Neural cell (in vitro differentiated cells): ENCODE measurements at places on chromosomes 3 and 15. TPM values are rescaled to one million over a fixed set of nuclear protein-coding genes. Genes with fewer than 3 reads are reported as not detected.

The FETUB gene
- not detected in 2 replicates for polyA plus RNA-seq

The GCNT3 gene
- 0.81 and 1.7 TPM in 2 replicates for polyA plus RNA-seq

The SEMA6D gene
- polyA plus RNA-seq, result 108 TPM in 2 replicates

The TARS3 gene
- polyA plus RNA-seq, result 22.1 and 27.1 TPM in 2 replicates

The GPR27 gene
- 67.8 and 69.4 TPM in 2 replicates for polyA plus RNA-seq

The GOLGA8H gene
- 0.14 TPM in 1 of 2 replicates, not detected in the other for polyA plus RNA-seq

The CCDC14 gene
- 252 and 266 TPM in 2 replicates for polyA plus RNA-seq

The DUOXA2 gene
- polyA plus RNA-seq, result not detected in 2 replicates

The CLN6 gene
- polyA plus RNA-seq, result 4.2 and 4.9 TPM in 2 replicates

The ETV5 gene
- 0.30 and 6.1 TPM in 2 replicates for polyA plus RNA-seq

The BOC gene
- 0.53 and 3.8 TPM in 2 replicates for polyA plus RNA-seq

The SCAANT1 gene
- not detected in 2 replicates for polyA plus RNA-seq

The RBMS3 gene
- 0.34 and 0.53 TPM in 2 replicates for polyA plus RNA-seq

The SAMD7 gene
- polyA plus RNA-seq, result not detected in 2 replicates
